Fibroblast of skin of scalp (primary cell): ENCODE measurements at places on chromosomes 1 and 21.

GRCh38 chr1:26607186-26607585, 77.6 kb downstream of the RPS6KA1 start:
- DNase-seq, result no peak

DNA sequence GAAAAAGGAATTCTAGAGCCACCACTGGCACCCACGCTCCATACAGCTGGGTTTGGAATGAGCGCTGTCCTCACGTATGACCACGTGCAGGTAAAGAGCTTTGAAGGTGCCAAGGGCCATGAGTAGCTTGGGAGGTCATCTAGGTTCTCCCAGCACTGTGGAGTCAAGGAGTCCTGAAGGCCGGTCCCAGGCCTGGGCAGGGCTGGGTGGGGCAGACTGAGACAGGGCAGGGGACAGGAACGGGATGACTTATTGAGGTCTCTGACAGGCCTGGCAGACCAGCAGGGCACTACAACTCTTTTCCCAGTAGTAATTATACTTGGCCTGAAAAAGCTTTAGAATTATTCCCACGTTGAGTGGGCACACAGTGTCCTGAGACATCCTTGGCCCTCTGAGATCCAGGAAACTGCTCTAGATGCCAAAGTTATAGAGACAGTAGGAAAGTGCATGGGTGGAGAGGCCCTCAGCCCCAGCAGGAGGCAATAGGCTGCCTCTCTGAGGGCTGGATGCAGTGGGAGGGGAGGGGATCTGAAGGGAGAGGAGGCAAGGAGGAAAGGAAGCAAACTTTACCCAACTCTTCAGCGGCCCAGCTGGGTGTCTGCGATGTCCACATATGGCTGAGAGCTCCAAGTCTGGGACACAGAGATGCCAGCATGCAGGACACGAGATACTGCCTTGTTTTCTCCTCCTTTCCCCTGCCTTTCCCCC, 1.8 kb upstream of the CDA start:
- peak; percentile 26 for DNase-seq

GRCh38 chr1:166190400-166190799, 23.6 kb upstream of the FAM78B start:
- DNase-seq, result no peak

DNA sequence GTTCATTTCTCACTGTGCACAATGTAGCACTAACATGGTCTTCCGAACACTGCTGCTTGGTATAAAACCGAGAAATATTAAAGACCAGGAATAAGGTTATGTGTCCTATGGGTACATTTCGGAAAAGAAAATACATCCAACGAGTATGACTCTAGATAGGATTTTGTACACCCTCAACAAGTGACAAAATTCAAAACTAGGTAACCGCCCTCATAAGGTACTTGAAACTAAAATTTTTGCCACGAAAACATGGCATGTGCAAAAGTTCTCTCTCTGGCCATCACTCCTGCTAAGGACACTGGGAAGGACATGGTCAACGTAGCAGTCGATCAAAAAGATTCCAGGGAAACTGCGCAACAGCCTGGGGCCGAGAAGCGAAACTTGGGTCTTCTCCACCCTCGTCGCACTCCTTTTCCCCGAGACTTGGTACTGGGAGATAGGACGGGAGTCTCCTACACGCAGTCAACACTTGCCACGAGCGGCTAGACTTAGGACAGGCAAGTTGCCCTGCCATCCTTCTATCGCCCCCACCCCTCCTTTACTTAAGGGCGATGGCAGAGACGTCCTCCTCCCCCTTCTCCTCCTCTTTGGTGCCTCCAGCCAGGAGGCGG, 338 bp upstream of the TOR1AIP1 start:
- DNase-seq, result peak; percentile 94

DNA sequence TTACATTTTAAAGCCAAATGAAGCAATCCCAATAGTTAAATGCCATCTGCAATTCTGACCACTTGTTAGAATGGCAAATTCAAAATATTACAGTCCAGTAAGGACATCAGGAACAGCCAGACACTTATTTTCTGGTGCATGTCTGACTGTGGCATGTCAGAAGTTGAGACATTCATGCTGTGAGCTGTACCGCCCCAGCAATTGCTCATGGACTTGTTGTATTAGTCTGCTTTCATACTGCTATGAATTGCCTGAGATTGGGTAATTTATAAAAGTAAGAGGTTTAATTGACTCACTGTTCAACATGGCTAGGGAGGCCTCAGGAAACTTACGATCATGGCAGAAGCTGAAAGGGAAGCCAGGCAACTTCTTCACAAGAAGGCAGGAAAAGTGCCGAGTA, 19.1 kb downstream of the DDAH1 start:
- peak; percentile 39 for DNase-seq

GRCh38 chr1:176932114-176933104, 232.1 kb downstream of the ASTN1 start:
- no peak for DNase-seq

DNA sequence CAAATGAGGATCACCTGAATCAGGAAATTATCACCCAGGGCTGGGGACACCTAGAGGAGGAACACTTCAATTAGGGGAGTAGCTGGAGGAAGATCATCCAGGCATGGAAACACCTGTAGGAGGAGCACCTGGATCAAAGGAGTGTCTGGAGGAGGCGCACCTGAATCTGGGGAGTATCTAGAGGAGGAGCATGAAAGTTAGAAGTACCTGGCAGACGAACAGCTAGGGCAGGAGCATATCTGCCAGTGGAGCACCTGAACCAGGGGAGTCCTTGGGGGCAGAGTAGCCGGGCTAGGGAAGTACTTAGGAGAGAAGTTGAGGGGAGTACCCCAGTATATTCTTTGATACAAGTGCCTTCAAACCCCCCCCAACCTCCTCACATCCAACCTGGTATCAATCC, 1.3 kb downstream of the C1orf210 start:
- DNase-seq, result no peak
